ENCODE measurements at places on chromosomes 6 and 20. TPM values are rescaled to one million over a fixed set of nuclear protein-coding genes. Genes with fewer than 3 reads are reported as not detected.

C6orf163 gene
- total RNA-seq = 5.7 TPM

SLC16A10 gene
- total RNA-seq = 8.1 TPM

TUBB1 gene
- 0.16 TPM for total RNA-seq

PAX1 gene
- total RNA-seq = 3.3 TPM

FAM162B gene
- 2.5 TPM for total RNA-seq

ZNF334 gene
- 38.0 TPM for total RNA-seq

GSTA3 gene
- not detected for total RNA-seq

PSMB8 gene
- total RNA-seq = 0.29 TPM

NRSN1 gene
- not detected for total RNA-seq

ADGRG6 gene
- 139 TPM for total RNA-seq

MDFI gene
- 59.4 TPM for total RNA-seq

LTB gene
- not detected for total RNA-seq

DNA sequence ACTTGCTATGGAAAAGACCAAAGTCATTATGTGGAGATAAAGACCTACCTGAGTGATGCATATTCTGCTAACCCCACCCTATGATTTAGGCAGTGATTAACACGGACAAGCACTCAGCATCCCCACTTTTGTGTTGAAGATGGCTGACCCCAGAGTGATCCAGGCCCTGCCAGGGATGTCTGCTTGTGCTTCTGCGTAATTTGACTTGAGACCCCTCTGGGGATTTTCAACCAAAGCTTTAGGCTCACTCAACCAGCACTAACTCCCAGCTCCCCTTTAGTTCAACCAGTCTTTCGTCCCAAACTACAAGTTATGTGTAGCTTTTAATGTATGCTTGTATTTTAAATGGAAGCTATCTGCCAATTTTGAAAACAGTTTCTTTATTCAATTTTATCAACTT, 538.0 kb upstream of the ID4 start:
- no peak for DNase-seq

GRCh38 chr20:12941025-12941424, 67.7 kb upstream of the SPTLC3 start:
- no peak for DNase-seq

- no peak for DNase-seq
Measured at GRCh38 chr6:11244387-11245126, 12.1 kb upstream of the NEDD9 start.

DNA sequence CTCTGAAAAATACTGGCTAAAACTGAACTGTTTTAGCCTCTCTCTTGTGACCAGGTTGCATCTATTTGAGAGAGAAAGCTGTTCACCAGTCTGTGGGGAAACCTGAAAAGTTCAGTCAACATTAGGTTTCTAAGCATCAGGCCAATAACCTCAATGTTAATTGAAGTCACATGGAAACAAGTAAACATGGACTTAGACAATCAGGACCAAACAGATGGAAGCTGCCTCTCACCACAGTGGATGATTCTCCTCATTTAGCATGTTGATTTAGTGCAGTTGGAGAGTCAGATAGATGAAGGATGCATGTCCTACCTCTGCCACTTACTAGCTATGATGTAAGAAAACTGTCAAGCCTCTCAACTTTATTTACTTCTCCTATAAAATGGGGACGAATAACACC, 18.2 kb downstream of the SCGN start:
- DNase-seq = no peak

DNA sequence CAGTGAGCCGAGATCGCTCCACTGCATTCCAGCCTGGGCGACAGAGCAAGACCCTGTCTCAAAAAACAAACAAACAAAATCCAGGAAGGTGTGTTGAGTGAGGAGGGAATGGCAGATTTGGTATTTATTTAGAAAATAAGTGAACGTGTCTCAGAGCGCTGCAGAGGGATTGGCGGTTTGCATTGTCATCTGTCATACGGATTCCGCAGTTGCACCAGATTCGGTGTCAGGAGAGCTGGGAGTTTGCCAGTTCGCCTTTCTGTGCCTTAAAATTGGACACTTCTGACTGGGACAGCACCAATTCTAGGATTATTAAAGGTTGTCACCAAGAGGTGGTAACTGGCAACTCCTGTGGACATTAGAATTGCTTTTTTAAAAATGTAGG, 912 bp downstream of the SNRNP48 start:
- DNase-seq = no peak

- peak; percentile 77 for DNase-seq
Measured at GRCh38 chr6:112087136-112087911, at the start of the genes FAM229B and TUBE1. FAM229B (plus strand) TSS chr6:112087591; CDS start chr6:112099284, 11,693 bp downstream. TUBE1 (minus strand) TSS chr6:112087482; CDS start chr6:112087434, 48 bp downstream.

DNA sequence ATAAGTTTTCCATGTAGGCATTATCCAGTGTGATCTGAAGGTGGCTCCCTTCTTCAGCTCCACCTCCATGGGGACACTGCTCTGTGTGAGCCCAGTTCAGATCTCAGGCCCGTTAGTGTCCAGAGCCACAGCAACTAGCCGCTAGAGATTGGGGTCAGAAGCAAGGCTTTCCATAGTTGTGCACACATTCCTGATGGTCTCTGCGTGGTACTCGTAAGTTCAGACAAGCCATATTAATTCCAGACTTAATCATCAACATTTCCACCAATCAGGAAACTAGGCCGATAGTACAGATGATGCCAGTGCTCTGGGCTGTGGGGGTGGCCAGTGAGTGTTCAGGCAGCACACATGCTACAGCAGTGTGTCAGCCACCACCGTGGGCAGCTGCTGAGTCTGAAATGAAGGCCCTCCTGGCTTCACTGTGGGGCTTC, 17.5 kb upstream of the SYNCRIP start:
- no peak for DNase-seq

DNA sequence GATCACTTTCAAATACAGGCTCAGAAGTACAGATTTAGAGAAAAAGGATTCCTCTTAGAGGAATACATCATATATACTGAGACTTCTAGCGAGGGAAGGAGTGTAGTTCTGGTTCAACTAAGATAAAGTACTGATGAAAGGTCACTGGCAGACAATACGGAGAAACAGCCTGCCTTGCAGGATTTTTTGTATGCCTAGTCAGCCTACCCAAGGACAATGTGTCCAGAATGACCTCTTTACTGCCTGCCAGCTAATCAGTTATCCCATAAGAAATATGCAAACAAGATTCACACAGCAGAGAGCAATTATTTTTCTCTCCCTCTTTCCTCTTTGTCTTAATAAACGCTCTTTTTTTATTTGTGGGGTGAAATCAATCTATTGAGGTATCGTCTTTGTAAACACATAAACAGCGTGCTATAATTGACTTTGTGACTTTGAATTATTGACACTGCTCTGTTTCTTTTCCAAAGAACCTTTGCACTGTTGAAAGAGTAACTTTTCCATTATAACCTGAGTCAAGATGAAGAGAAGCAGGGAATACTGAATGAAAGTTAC, 1.4 kb upstream of the TSPYL4 start:
- no peak for DNase-seq

DNA sequence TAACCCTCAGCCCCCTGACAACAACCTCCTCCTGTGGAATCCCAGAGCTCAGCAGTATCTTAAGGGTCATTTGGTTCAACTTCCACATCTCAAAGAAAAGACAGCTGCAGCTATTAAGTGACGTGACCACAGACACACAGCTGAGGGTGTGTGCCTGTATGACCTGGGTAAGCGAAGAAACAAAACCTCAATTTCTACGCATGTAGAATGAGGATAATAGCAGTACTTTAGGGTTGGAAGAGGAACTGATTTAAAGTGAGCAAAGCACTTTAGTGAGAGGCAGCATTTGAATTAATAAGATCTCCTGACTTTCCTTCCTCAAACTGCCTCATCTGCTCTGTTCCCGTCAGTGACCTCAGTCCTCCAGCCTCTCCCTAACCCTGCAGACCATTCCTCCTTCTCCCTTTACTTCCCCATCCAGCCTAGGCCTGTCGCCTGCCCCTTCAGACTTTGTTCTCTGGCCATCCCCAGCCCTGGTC, 6.8 kb upstream of the ARMC2 start:
- DNase-seq = no peak

GRCh38 chr20:23691675-23692074, 2.8 kb upstream of the CST4 start:
- no peak for DNase-seq

- no peak for DNase-seq
Measured at GRCh38 chr6:134495203-134495889, 177.4 kb upstream of the SGK1 start.

GRCh38 chr6:81984599-81984998, 232.1 kb upstream of the TENT5A start:
- no peak for DNase-seq

DNA sequence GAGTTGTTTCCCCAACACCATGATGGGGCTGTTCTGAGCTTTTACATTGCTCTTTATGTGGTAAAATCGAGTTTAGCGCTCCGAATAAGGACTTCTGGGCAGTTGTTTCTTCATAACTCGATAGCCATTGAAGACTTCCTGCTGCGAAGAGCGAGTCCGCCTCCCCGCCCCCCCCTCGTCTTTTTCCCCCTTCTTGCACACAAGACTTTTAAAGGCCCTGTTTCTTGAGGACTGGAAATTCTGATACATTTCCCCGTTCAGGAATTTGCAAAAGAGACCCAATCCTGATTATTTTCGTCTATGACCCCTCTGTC, 1.5 kb upstream of the CITED2 start:
- no peak for DNase-seq

- DNase-seq = no peak
Measured at GRCh38 chr6:15880262-15880973, 217.6 kb upstream of the DTNBP1 start.

DNA sequence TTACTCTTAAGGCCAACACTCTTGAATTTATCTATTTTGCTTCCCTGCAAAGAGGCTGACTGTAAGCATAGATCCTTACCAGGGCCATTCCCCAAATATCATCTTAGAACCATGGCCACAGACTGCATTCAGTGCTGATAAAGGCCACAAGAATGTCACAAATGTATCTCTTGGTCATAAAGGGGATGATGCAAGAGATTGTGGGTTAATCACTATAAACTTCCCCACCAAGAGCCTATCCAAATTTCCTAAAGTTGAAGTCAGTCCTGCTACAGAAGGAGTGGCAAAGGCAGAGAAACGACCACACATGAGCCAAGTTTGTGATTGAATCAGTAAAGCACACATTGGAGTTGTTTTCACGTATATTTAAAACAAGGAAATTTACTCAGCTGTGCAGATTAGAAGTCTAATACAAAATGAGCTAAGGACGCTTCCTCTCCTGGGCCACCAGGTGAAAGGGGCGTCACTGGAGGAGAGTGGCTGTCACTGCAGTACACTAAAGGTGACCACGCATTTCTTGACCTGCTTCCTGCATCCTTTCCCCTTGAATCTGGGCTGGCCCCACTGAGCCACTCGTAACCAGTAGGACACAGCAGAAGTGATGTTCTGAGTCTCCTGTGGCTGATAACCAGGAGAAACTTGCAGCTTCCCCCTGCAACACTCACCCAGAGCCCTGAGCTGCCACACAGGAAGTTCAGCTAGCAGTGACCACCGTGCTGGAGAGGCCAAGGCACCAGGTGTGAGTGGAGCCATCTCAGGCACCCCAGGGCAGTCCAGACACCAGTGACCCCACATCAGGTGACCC, 181.9 kb downstream of the SYNDIG1 start:
- no peak for DNase-seq

- DNase-seq = no peak
Measured at GRCh38 chr20:47164140-47164539, 192.4 kb downstream of the ZMYND8 start.

GRCh38 chr6:68638230-68638900, 3.3 kb downstream of the ADGRB3 start:
- DNase-seq = no peak

DNA sequence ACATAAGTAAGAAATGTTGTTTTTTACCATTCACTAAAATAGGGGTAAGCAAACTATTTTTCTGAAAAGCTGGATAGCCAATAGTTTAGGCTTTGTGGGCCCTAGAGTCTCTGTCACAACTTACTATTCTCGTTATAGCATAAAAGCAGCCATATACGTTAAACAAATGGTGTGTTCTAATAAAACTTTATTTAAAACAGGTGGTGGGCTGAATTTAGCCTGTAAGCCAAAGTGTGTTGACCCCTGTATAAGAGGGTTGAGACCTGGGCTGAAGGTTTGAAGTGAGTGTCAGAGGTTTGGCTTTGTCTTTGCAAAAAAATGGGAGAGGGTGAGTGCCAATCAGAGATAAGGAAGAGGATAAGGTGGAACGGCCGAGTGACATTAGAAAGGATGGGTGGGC, 197.2 kb downstream of the RNF144B start:
- no peak for DNase-seq

DNA sequence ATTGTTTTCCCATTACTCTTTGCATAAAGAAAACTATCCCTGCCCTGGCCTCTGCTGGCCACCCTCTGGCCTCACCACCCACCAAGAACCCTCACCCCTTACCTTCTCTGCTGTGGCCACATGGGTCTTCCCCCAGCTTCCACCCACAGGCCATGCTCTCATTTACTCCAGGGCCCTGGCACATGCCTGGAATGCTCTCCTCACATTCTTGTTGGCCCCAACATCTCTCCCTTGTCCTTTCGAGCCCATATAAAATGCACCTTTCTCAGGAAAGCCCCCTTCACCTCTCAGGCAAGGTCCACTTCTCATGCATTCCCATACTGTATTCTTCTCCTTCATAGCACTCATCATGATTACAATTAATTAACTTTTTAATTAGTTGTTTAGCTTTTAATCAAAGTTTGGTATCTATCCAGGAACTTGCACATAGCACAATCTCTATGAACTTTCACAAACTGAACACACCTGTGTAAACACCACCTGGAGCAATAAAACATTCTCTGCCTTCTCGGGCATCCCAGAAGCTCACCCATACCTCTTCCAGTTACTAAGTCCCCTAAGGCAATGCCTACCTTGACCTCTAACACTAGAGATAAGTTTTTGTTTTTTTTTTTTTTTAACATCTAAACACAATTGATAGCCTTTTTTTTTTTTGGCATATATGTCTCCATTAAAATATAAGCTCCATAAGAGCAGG, 617.2 kb downstream of the PTPRT start:
- no peak for DNase-seq

- DNase-seq = no peak
Measured at GRCh38 chr6:73586416-73586974, 65.7 kb upstream of the EEF1A1 start.

DNA sequence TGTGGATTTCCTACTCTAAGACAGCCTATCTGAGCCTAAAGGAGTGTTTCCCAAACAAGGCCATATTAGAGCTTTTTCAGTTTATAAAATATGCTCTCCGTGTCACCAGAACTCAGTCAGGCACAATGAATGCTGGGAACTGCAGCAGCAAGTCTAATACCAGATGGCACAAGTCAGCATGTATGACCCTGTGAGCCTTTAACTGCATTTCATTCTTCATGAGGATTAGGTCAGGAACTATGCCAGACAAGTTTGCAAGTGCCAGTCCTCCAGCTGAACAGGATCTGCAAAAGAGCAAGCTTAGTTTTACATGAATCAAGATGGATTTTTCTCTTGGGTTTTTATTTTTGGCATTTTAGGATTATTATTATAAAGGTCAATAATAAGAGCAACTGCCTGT, 66.7 kb upstream of the SAMD5 start:
- DNase-seq = no peak
